Stimulated activated CD4-positive, alpha-beta T cell treated with anti-CD3 and anti-CD28 coated beads, Interleukin-1b, Interleukin-23, amount 100 ng/mL, for 48 hours (primary cell): ENCODE measurements at places on chromosomes 7 and 10.
A peak's percentile ranks its signal among the peaks of the same experiment; 100 is the strongest.

DNA sequence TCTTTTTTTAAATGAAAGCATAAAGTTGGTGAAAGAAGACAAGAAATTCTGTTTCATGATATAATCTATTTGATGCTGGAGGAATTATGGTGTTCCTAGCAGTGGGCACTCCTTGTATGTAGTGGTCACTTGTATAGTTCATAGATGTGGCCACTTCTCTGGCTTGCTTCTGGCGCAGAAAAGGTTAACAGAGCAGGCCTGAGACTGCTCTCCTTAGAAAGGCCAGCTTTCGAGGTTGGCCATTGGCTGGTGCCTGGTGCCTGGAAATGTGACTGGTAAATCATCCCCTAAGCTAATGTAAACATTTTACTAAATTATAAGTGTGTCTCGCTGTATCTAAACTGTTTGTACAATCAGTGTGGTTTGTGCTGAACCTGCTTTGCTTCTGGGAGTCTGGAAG is 276.1 kb downstream of the PHTF2 start:
- DNase-seq, result no peak

DNA sequence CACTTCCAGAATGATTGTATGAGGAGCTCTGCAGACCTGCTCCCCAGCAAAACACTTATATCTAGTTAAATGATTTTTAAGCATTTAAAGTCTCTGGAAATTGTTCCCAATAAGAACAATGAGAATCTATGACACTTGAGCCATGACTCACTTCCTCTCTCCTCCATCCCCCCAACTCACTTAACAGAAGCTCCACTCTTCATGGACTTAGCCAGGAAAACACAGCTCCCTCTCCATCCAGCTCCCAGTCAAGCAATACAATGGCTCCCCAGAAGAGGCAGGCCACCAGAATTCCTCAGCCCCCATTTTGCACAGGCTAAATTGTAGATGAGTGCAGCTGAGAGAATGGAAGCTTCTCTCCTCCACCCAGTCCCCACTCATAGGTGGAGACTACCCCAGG is 27.0 kb downstream of the AOC1 start:
- no peak for DNase-seq

GRCh38 chr7:128347647-128348097 is 4.0 kb upstream of the RBM28 start:
- DNase-seq, result peak; percentile 49

- no peak for DNase-seq
These were observed 353 bp downstream of the MOGAT3 start for GRCh38 chr7:101200504-101200861.

GRCh38 chr7:148543302-148543701 is 47.3 kb upstream of the C7orf33 start:
- no peak for DNase-seq

DNA sequence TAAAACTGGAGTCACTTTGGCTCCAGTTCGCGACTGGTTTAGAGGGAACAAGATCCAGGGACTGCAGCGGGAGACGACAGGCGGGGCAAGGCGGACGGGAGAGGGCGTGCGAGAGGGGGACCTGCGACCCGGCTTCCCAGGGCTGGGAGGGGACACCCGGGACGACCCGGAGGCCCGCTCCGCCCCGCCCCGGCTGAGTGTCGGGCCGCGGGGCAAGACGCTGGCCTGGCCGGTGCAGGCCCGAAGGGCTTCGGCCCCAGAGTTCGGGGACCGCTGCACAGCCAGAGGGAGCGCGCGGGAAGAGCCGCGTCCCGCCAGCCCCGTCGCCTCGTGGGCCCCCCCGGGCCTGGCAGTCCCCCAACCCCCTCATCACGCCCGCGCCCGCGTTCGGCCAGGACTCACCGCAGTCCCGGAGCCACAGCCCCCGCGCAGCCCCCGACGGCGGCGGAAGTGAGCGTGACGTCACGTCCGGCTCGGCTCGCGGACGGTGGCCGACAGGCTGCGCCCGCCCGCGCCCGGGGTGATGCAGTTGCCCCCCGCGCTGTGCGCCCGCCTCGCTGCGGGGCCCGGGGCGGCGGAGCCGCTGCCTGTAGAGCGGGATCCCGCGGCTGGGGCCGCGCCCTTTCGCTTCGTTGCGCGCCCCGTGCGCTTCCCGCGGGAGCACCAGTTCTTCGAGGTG is at the start of the genes TUBGCP2 and ZNF511:
Gene TUBGCP2, minus strand, starts transcription at position 452 of the 679 bp plus-strand sequence. CDS start 5,931 bp downstream, outside the sequence.
Gene ZNF511, plus strand, starts transcription at position 494 of the 679 bp plus-strand sequence. Its CDS starts 30 bp downstream, at position 524.
- DNase-seq, result peak; percentile 86

GRCh38 chr10:16724509-16724908 is 92.7 kb downstream of the RSU1 start:
- no peak for DNase-seq

DNA sequence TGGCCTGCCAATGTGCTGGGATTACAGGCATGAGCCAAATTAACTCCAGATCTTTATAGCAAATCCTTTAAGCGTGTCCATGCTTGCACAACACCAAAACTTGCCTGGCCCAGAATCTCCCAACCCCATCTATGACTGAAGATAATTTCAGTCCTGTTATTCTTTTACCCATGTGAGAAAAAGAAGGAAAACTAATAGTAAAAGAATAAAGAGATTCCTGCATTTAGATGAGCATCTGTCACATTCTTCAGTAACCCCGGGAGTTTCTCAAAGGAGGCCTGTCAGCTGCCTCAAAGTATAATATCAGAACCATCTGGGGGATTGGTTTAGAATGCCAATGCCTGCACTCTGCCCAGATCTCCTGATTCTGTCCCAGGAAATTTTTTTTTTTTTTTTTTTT is 158.1 kb upstream of the KMT2E start:
- no peak for DNase-seq

DNA sequence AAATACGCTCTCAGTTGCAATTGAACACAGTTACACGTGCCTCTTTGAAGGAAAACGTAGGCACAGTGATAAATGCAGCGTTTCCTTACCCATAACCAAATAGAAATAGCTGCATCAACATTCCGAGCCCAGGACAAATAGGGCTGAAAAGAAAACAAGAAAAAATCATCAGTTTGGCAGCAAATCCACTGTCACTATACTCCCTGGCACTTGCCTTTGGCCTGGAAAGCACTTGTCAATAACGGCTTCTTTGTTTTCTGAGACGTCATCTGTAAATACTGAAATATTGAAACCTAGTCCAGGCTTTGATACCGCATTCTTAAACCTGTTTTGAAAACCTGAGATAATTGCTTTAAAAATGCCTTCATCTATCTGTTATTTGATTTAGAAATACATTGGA is 167.2 kb upstream of the AKR1E2 start:
- no peak for DNase-seq

GRCh38 chr7:43553999-43554398 is 28.9 kb upstream of the STK17A start:
- no peak for DNase-seq

DNA sequence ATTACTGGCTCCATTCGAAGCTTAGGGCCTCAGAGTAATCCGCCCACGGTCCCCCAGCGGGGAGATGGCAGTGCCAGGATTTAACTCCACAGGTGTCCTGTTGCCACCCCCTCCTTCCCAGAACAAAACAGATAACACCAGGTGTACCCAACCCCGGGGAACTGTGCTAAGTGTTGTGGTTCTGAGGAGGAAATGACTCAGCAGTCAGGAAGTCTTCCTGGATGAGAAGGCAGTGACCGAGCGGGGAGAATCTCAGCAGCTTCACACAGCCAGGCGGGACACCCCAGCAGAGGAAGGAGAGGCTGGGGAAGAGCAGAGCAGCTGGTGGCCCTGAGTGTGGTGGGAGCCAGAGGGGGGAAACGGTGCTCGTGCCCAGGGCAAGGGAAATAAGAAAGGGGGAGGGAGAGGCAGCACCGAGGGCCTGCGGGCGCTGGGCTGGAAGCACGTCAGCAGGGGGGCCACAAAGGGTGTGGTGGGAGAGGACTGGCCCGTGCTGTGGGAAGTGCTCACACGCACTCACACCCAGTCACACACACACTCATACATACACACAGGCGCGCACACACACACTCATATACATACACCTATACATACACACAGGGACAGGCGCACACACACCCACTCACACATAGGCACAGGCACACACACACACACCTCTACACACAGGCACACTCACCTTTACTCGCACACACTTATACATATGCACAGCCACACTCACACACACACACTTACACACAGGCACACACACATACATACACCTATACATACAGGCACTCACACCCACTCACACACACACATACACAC is 59.8 kb upstream of the CHST15 start:
- peak; percentile 54 for DNase-seq

GRCh38 chr7:29839921-29840320 is 33.6 kb downstream of the WIPF3 start:
- no peak for DNase-seq

DNA sequence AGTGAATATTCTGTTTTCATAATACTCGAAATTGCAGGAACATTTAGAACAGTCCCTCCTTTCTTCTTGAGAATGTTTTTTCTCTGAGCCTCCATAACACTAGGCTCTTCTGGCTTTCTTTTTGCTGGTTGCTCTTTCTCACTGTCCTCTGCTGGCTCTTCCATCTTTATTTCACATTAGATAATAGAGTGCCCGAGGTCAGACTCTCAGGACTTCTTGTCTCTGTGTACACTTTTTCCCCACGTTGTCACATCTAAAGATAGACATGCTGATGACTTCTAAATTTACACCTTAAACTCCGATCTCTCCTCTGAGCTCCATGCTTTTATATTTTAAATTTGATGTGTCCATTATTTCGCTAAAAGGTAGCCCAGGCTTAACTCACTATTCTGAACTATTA is 15.4 kb upstream of the LRRN3 start:
- DNase-seq, result no peak

GRCh38 chr10:45418417-45418848 is 44.4 kb downstream of the ALOX5 start:
- no peak for DNase-seq

DNA sequence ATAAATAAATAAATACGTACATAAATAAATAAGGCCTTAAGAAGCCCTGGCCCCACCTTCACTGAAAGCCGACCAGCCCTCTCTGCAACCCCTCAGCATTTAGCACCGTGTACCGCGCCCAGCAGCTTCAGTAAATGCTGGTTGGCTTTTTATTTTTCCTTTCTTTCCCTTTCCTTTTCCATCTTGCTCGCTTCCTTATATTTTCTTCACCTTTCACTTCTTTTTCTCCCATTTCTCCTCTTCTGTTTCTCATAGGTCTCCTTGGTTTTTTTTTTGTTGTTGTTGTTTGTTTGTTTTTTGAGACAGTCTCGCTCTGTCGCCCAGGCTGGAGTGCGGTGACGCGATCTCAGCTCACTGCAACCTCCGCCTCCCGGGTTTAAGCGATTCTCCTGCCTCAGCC is 11.2 kb downstream of the ZAN start:
- DNase-seq, result no peak

DNA sequence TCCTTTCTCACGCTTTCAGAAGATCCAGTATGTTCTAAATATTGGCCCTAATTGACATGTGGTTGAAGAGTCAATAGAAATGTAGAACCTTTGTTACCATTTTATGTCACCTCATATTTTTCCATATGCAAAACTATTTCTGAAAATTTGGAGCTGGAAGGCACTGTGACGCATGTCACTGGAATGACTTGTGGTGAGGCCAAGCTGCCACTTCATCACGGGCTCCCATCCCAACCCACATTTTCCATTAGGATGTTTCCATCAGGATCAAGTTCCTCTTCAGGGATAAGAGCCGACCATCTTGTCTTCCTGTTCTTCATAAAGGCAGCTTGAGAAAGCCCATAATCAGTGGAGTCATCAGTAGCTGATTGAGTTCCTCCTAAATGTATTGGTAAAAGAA is 1241.7 kb downstream of the GATA3 start:
- no peak for DNase-seq

DNA sequence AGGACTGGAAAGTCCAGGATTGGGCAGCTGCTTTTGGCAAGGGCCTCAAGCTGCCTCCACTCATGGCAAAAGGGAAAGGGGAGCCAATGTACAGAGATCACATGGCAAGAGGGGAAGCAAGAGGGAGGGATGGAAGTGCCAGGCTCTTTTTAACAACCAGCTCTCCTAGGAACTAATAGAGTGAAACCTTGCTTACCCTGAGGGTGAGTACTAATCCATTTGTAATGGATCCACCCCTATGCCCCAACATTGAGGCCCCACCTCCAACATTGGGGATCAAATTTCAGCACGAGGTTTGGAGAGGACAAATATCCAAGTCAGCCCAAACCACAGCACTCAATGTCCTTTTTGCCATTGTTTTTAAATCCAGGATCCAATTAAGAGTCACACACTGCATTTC is 12.5 kb downstream of the HABP2 start:
- DNase-seq, result no peak

GRCh38 chr7:70415179-70415972 is 716.6 kb upstream of the GALNT17 start:
- no peak for DNase-seq

GRCh38 chr10:89664203-89664602 is 19.2 kb upstream of the PANK1 start:
- no peak for DNase-seq

- no peak for DNase-seq
These were observed 148.0 kb downstream of the LRRN3 start for GRCh38 chr7:111238886-111239285.

GRCh38 chr10:3889961-3890522 is 105.0 kb upstream of the KLF6 start:
- DNase-seq, result no peak

DNA sequence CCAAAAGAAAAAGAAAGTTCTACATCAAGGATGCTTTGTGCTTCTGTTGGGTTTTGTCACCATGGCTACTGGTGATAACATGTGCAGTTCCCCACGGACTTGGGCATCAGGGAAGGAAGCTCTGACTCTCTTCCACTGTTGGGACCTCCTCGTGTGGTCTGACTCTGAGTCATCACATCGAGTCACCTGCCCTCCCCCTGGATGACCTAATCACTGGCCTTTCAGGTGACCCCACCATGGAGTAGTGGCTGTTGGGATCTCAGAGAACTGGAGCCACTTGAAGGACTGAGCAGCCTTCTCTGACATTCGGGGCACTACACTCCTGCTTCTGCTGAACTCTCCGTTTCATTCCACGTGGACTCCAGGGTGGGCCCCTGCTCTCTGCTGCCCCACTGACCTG is 60.8 kb upstream of the DOCK1 start:
- no peak for DNase-seq

- no peak for DNase-seq
These were observed 67.6 kb upstream of the GSDME start for GRCh38 chr7:24824896-24825295.
